ENCODE measurements at places on chromosomes 1 and 21.

DNA sequence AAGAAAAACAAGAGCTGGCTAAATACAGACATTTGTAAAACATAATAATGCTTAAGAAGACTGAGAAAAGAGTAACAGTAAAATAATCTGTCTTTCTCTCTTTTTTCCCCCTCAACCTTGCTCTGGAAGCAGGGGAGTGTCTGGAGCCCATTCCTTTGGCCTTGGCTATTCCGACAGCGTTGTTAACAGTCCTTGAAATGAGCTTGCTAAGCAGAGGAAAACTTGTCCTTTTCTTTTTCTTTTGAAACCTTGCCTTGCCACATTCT, 6.7 kb upstream of the CA6 start:
- DNase-seq: no peak

- no peak for DNase-seq
Measured at GRCh38 chr1:219529116-219529515, 83.8 kb downstream of the ZC3H11B start.

DNA sequence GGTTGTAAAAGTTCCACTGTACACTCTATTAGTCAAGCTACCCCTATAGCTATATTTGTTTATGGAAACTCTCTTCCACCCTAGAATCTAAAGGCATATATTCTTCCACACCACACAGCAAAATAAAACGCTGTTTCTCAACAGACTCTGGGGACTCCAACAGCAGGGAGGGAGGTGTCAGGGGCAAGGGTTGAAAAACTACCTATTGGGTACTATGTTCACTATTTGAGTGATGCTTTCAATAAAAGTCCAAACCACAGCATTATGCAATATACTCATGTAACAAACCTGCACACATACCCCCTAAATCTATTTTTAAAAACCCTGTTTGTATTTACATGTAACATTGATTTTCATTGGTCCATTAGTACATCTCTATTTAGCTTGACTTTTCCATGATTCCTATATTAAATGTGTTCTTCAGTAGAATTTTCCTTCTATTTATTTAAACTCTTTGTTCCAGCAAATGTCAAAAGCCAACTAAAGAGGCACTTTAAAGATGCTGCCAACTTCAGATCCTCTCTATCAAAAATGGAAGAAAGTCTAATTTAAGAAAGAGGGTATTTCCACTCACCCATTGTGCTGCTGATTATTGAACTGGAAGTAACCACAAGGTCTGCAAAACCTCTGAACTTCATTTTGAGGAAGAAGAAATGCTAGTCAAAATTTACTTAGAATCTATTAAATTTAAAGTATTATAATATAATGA, 26.2 kb downstream of the RGS7 start:
- DNase-seq: no peak

- DNase-seq: no peak
Measured at GRCh38 chr1:113579256-113580018, 179.8 kb downstream of the PHTF1 start.

DNA sequence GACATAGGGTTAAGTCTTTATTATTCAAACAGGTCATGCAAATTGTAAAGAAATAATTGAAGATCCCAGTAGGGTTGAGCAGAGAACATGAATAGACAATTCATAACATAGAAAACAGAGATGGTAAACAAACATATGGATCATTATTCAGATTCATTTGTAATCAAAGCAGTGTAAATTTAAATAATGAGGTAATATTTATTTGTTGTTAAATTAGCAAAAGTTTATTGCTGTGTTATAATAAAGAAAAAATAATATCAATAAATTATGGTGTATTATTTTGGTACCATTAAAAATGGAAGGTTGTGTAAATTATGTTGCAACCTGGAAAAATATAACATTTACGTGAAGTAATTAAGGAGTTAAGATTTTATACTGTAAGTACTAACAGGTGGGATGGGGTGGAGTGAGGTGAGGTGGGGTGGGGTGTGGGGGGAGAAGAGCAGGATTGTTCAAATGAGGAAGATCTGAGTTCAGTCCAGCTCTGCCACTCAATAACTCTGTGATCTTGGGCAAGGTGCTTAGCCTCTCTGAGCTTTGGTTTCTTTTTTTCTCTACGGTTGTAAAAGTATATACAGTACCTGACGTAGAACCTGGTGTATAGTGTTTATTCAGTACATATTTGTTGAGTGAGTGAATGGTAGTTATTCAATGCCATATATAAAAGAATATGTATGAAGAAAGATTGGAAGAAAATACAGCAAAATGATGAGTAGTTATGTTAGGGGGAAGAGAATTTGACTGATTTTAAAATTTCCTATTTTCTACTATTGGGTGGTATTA, 140.3 kb upstream of the KIF26B start:
- DNase-seq: no peak
